ENCODE measurements at places on chromosomes 12 and 14.

DNA sequence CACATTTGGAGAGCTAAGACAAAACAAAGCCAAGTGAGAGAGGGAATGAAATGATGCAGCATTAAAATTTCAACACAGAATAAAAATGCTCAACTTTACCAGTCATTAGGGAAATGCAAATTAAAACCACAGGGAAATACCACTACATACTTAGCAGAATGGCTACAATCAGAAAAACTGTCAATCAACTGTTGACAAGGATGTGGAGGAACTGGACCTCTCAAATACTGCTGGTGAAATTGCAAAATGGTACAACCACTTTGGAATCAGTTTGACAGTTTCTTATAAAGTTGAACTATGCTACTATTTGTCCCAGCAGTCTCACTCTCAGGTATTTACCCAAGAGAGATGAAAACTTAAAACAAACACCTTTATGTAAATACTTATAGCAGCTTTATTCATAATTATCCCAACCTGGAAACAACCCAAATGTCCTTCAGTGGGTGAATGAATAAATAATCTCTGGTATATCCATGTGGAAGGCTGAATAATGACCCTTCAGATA lies 43.8 kb upstream of the KTN1 start:
- no peak for DNase-seq

DNA sequence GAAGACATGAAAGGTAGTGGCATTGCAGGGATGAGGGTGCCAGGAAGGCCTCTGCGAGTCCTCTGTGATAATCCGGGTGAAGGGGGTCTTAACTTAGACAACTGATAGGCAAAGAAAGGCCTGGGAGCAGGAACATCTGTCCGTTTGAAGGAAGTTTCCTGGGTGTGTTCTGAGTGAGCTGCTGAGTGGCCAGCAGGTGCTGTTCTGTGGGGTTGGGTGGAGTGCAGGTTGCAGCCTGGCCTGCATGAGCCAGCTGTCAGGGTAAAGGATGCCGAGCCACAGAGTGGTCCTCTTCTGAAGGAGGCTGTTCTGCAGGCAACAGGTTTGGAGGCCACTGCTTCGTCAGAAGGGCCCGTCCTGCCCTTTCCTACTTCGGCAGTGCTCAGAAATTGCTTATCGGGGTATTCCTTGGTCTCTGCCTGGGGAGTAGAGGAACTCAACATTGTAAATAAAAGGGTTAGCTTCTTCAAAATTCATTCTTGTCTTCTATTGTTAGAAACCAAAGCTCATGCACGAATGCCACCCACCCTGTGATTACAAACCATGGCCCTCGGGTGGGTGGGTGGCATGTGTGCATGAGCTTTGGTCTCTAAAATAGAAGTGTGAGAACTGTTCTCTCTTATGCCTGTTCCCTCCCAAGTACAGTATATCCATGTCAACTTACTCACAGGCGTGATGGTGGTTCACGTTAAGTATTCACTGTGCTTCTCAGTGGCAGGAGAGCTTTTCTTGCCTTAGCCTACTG lies 118.9 kb downstream of the CHST11 start:
- no peak for DNase-seq

DNA sequence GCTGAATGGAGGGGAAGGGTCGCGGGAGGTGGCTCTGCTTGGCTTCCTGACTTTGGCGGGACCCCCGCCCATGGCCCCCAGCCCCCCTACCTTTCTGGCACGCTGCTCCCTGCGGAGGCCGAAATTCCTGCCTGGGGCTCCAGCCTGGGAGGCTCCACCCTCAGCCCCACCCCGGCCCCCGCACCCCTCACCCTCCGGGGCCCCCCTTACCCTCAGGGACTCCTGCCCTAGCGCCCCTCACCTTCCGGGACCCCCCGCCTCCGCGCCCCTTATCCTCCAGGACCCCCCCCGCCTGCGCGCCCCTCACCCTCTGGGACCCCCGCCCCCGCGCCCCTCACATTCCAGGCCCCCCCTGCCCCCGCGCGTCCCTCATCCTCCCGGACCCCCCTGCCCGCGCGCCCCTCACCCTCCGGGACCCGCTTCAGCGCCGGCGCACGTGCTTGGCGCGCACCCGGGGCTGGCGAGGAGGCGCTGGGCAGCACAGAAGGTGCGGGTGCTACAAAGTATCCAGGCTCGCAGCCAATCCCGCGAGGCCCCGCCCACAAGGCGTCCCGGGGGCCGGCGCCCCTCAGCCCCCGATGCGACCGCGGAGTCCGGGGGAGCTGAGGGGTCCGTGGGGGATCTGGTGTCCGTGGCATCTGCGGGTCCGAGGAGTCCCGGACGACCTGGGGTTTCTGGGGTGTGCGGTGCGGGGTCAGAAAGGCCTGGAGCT lies at the start of gene ANHX:
Gene ANHX (minus strand): TSS at position 477 of the 712 bp plus-strand sequence. CDS start 1,521 bp downstream, outside the sequence.
- no peak for DNase-seq

- DNase-seq = no peak
Measured at GRCh38 chr14:58987591-58987990, 200.9 kb upstream of the DAAM1 start.

DNA sequence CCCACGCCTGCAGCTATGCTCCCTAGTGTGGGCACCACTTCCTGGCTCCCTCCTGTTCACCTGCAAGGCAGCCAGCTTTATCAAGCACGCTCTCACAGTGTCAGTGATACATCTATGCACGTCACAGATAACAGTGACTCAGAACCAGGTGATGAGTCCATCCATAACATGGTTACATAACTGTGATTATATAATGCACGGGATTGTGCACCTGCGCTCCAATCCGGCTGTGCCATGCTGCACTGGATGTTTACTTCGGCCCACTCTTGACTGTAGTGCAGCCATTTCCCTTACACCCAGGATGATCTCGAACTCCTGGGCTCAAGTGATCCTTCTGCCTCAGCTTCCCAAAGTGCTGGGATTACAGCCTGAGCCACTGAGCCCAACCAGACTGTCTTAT lies 38.4 kb upstream of the CEP83 start:
- no peak for DNase-seq

DNA sequence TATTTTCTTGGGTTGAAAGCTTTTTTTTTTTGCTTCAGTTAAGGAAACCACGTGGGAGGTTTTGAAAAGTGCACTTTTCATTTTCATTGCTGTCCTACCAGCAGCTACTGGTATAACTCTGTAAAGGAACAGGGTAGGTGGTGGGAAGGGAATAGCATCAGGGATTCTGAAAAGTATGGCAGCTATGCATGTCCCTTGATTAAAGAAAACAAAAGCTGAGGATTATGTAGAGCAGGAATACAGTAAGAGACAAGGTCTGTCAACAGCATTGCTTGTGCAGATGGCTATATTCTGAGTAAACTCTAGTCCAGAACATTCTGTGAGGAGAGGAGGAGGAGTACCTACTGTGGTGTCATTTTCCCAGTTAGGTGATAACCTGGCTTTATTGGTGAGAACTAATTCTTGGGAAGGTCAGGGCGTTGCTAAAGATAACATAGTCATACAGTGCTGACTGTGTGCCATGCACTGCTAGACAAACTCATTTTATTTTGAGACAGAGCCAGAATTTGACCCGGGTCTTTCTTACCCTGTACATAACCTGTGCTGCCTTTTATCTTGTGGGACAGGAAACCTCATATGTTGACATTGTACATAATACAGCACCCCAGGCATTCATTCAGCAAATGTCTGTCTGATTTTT lies 80.3 kb upstream of the TRAF3 start:
- no peak for DNase-seq

DNA sequence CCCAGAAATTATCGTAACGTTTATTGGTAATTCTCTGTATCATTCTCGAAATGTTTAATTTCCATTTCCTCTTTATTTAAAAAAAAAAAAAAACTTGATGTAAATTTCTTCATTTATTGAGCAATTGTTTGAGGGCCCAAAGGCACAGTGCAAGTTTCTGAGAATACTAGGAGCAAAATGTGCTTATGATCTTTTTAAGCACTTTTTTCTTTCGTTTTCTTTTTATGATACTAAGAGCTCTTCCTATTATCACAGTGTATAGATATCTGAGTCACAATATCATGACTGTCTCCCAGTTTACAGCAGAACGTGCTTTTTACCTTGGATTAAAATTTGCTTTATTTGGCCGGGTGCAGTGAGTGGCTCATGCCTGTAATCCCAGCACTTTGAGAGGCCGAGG lies 5.6 kb downstream of the ATP2A2 start:
- no peak for DNase-seq

DNA sequence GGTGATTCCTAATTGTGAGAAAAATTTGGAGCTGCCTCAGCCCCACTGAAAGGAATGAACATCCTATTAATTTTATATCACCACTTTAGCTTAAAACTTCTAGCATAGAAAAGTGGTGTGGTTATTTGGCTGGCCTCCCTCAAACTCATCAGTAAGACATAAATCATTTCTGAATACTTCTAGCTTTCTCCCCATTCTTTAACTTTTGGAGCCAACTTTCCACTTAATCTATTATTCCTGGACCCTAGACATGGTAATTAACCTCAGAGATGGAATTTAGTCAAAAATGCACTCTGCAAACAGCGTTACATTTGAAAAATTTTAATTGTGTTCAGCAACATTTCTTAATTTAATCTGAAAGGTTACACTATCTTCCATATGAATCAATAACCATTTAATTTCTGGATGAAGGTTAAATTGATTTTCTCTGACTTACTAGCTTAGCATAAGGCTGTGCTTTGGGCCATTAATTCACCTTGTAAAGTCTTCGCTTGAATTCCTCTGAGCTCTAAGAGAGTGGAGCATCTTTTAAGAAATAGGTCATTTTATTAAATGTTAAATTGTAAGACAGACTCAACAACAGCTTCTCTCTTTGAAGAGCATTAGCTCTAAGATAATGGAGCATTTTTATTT lies 753.6 kb upstream of the STXBP6 start:
- DNase-seq = no peak

- DNase-seq = no peak
Measured at GRCh38 chr12:93519859-93520258, 52.5 kb downstream of the MRPL42 start.

GRCh38 chr12:5739917-5740316 lies 205.1 kb downstream of the ANO2 start:
- no peak for DNase-seq

DNA sequence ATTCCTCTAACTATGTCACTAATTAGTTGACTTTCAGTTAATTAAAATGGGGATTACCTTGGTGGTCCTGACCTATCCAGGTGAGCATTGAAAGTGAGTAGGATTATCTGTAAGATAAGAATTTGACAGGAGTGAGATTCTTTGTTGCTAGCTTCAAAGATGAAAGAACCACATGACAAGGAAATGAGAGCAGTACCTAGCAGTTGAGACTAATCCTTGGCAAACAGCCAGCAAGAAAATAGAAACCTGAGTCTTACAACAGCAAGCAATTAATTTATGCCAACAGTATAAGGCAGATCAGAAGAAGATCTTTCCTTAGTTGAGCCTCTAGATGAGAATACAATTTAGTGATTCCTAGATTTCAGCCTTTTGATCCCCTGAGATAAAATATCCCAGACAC lies 1058.4 kb downstream of the LRFN5 start:
- peak; percentile 72 for DNase-seq

GRCh38 chr14:58992935-58993334 lies 195.5 kb upstream of the DAAM1 start:
- DNase-seq = no peak

DNA sequence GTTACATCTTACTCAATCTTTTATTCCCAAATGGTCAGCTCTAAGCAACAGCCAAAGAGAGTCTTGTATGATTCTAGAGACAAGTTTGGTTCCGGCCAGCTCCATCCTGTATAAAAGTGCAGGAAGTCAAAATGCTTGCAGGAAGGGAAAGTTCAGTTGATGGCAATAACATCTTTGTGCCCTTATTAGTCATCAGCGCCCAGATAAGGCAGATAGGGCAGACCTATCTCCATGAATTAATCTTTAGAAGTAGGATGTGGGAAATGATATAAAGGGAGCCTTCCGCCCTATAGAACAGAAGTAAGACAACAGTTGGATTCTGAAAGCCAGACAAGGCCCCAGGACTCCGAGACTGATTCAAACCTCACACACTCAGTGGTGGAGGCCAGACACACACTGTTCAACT lies 6.4 kb downstream of the GNS start:
- DNase-seq = no peak

- DNase-seq = no peak
Measured at GRCh38 chr14:77023001-77023996, 5.2 kb downstream of the IRF2BPL start.

DNA sequence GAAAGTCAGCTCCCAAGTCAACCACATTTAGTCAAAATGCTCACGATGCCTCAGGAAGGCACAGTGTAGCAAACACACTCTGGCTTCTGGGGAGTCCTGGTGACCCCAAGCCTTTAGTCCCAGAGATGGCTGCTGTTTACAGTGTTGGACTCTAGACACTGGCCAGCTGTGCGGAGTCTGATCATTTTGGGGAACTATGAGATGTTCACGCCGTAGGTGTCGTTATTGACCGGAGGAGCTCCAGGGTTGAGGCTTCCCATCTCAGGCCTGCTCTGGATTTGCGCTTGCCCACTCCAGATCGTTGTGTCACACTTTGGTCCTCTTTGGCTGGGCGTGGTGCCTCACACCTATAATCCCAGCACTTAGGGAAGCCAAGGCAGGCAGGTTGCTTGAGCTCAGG lies 27.7 kb downstream of the BRI3BP start:
- no peak for DNase-seq

GRCh38 chr14:31371646-31372045 lies 48.7 kb downstream of the HEATR5A start:
- DNase-seq = no peak

DNA sequence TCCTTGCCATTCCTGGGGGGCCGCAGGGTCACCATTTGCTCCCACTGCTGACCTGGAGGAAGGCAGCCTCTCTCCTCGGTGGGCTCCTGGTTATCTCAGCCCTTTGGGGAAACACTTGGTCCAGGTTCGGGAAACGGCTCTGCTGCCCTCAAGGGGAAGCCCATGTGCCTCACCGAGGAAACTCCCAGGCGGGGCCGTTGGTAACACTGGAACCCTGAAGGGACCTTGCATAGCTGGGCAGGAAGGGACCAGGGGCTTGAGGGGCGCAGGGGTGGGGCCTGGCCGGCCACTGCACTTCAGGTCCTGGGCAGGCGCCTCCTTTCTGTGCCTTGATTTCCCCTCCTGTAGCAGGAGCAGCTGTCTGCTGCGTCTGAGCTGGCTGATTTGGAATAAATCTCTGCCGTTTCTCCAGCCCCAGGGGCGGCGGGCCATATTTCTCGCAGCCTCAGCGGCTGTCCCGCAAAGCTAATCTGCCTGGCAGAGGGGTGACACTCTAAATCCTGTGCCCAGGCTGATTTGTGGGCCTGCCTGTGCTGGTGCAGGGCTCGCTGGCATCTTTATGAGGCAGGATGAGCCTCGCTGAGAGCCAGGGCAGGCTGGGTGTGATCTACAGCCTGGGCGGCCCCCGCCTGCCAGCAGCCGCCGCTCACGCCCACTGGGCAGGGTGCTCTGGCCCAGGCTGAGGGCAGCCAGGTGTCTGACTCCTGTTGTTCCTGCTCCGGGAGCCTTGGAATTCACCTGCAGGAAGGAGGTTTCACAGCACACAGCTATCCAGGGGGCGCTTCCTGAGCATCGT lies 49.7 kb downstream of the KIF26A start:
- no peak for DNase-seq

Data from NCI-H2171 (cell line).